ENCODE measurements at places on chromosomes 7 and 10.
A peak's percentile ranks its signal among the peaks of the same experiment; 100 is the strongest.

GRCh38 chr10:73965890-73966768, 31.8 kb upstream of the VCL start:
- no peak for DNase-seq

GRCh38 chr10:103145860-103146466, 47.1 kb downstream of the NT5C2 start:
- no peak for DNase-seq

DNA sequence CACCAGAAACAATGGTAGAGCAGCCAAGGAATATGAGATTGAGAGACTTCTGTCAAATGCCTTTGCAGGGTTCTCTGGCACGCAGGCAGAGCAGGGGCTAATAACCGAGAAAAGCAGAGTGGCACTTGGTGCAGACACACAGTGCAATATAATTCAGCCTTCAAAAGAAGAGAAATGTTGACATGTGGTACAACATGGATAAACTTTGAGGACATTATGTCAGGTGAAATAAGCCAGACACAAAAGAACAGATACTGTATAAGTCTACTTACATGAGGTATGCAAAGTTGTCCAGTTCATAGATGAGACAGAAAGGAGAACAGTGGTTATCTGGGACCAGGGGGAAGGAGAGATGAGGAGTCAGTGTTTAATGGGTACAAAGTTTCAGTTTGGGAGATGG, 41.8 kb downstream of the ITIH5 start:
- DNase-seq = no peak

DNA sequence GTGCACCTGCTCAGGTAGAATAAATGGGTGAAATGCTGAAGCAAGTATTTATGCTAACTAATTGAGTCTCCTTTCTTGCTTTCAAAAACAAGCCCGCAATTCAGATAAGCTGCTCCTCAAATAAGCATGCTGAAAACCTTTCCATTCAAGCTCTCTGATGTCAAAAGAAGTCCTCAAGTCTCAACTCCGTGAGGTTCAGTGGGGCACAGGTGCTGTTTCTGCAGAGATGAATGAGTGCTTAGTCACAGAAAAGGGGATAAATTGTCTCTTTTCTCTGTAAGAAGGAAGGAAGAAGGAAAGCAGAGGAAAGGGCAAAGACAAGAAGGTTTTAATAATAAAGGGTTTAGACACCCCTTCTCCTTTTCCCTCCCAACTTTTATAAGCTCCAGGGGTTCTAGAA, 229.8 kb upstream of the NPY start:
- no peak for DNase-seq

GRCh38 chr10:96619796-96620773, 33.3 kb upstream of the TM9SF3 start:
- DNase-seq = no peak

GRCh38 chr7:24975172-24975571, 4.8 kb downstream of the OSBPL3 start:
- DNase-seq = no peak

DNA sequence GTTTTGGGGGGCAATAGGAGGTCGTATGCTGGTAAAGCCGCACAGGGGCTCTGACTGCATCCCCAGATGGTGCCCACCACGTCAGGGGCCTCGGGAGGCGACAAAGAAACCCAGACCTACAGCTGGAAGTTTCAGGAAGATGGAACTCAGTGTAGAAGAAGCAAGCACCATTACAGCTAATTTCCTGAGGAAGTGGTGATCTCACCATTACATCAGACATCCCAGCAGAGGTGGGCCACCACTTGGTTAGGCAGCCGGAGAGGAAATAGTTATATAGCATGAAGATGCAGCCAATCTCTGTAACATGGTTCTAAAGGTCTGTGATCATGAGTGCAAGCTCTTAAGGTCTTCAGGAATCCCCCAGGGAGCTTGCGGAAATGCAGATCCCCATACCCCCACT, 127.3 kb upstream of the PCBD1 start:
- no peak for DNase-seq

GRCh38 chr7:49771427-49772176, 1.8 kb upstream of the VWC2 start:
- DNase-seq = no peak

GRCh38 chr7:584122-584465, 64.4 kb upstream of the PDGFA start:
- DNase-seq = peak; percentile 59

- DNase-seq = no peak
These were observed 59.1 kb downstream of the ELAPOR2 start for GRCh38 chr7:87000344-87000743.

- DNase-seq = no peak
These were observed 34.7 kb downstream of the ENTPD7 start for GRCh38 chr10:99693933-99694583.

DNA sequence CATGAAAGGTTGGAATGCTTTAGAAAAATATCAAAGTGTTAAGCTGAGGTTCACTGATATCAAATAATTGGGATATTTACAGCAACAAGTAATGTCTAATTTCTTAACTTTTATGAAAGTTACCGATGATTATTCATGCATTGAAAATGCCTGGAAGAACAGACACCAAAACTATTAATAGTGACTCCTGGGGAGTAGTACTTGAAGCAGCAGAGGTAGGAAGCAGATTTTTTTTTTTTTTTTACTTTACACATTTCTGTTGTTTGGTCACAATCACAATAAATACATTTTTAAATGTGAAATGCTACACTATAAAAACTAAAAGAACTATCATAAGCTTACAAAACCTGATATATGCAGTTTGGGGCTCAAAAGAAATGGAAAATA, 70.5 kb upstream of the FGL2 start:
- no peak for DNase-seq

DNA sequence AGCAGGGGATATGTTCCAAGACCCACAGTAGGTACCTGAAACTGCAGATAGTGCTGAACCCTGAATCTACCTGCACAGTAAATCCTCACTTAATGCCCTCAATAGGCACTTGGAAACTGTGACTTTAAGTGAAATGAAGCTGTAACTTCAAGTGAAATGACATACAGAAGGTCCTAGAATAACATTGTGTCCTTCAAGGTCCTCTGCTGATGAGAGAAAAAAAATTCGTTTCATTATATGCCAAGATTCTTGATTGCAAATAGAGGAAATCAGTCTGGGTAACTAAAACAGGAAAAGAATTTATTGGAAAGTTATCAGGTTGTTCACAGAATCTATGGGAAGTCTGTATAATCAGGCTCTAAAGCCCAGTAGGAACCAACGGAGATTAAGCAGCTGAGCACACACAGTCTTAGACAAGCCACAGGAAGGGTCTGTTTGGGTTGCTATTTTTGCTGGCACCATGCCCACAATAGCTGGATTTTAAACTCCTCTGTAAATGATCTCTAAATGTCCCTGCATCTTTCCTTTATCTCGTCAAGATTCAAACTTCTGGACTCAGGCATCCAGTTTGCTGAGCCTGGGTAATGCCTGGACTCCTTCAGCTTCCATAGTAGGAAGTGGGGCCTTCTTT, 57.5 kb downstream of the EXOC4 start:
- DNase-seq = no peak

DNA sequence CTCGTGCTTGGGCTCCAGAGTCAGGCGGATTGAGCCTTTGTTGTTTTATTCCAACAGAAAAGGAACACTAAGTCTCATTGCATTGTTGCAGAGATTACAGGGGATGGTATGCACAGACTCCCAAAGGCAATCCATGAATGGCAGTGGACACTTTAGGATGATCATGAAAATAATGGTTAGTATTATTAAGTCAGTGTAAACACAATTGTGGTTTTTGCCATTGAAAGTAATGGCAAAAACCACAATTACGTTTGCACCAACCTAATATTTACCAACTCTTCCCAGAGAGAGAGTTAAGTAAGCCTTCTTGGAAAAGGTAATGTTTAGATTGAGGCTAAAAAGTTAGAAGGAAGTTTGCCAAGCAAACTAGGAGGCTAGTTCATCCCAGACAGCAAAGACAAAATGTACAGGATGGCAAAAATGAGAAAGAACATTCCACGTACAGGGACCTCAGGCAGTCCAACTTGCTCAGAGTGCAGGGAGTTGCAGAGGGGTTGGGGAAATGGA, 72.9 kb upstream of the AMPH start:
- no peak for DNase-seq

DNA sequence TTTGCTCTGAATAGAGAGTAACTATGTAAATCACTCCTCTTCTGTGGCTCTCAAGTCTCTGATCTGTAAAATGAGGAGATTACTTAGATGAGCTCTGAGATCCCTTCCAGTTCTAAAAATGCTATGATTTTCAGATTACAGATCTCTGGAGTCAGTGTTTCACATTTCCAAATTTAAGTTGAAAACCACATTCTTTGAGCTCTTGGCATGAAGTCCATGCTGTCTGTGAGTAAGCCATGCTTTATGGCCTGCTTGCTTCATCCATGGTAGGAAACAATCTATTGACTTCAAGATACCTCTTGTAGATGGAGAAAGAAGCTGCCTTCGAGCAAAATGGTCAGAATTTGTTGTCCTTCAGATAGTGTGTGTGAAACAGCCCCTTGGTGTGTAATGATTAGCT, 64.9 kb downstream of the CELF2 start:
- DNase-seq = no peak
